ENCODE measurements at places on chromosomes 1 and 21. TPM values are rescaled to one million over a fixed set of nuclear protein-coding genes. Genes with fewer than 3 reads are reported as not detected.

DNA sequence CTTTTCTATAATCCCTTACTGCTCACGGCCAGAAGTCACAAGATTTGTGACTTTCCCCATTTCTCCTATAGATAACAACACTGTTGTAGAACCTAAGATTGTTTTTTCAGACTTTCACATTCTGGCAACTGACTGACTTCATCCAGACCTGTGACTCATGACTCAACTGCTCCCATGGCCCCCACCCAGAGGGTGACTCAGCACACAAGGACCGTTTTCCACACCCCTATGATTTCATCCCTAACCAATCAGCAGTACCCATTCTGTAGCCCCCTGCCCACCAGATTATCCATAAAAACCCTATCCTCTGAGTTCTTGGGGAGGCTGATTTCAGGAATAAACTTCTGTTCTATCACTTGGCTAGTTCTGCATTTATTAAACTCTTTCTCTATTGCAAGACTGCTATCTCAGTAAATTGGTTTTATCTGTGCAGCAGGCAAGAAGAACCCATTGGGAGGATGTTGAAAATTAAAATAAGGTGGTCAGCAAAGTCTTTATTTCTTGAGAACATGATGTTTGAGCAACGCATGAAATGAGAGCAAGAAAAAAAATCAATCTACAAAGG is 79.7 kb downstream of the NGF start:
- DNase-seq = no peak

DNA sequence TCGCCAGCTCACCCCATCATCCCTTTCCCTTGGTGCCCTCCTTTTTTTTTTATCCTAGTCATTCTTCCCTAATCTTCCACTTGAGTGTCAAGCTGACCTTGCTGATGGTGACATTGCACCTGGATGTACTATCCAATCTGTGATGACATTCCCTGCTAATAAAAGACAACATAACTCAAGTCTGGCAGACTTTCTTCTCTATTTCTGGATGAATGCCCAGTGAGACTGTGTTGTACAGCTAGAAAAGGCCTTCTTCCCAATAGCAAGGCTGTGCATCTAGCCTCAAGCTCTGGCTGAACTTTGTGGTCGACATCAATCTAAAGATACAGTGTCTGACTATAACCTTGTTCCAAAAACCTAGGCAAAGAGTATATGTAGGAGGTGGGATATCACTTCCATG is 6.4 kb downstream of the IL24 start:
- no peak for DNase-seq

DNA sequence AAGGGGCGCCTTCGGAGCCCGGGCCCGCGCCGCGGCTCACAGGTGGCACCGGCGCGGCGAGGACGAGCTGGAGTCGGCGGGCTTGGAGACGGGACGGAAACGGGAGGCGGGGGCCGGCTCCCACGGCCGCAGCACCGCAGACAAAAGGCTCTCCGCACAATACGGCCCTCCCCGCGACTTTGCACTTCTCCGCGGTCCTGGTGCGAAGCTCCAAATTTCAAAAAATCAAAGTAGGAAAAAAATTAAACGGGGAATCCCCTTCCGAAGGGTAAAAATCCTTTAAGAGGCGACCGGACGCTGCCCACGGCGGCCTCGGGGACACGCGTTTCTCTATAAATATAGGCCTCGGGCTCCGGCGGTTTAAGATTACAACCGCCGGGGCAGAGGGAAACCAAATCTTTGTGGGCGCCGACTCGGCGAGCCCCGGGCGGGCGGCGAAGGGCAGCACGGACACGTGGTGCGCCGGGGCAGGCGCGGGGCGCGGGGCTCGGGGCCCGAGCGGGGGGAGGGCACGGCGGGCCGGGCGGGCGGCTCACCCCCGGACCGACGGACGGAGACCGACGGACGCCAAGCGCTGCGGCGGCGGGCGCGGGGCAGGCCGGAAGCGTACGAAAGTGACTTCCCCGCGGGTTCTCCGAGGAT is 453 bp downstream of the PABPC4 start:
- DNase-seq = no peak

The IRF6 gene
- 0.34 TPM for polyA plus RNA-seq

DNA sequence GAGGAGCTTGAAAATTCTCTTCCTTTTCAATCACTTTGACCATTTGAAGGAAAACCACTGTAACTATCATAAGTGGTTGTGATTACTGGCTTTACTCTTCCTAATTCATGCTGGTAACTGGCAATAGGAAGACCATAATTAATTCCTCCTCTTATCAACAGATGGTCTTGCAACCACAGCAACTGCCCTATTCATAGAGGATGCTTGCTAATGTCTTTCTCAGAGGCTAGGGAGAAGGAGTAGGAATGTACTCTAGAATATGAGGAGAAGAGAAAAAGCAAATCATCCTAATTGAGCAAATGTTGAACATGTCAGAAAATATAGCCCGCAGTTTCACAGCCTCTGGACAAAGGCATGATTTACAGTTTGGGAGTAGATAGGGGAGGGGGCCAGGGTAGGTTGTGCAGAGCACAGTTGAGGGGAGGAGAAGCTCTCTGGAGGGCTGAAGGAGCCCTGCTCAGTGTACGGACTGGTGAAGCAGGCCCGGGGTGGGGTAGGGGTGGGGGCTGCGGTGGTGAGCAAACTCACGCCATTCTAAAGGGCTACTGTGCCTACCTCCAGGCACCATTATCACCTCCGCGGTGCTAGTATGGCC is 192.9 kb downstream of the PCP4 start:
- no peak for DNase-seq

- no peak for DNase-seq
Observed at GRCh38 chr1:51728611-51729155, 111.8 kb downstream of the OSBPL9 start.

- no peak for DNase-seq
Observed at GRCh38 chr21:42055425-42055824, 15.7 kb upstream of the UMODL1 start.

- DNase-seq = no peak
Observed at GRCh38 chr1:229124116-229124515, 146.8 kb upstream of the RAB4A start.

The KRTAP21-2 gene
- polyA plus RNA-seq = not detected

DNA sequence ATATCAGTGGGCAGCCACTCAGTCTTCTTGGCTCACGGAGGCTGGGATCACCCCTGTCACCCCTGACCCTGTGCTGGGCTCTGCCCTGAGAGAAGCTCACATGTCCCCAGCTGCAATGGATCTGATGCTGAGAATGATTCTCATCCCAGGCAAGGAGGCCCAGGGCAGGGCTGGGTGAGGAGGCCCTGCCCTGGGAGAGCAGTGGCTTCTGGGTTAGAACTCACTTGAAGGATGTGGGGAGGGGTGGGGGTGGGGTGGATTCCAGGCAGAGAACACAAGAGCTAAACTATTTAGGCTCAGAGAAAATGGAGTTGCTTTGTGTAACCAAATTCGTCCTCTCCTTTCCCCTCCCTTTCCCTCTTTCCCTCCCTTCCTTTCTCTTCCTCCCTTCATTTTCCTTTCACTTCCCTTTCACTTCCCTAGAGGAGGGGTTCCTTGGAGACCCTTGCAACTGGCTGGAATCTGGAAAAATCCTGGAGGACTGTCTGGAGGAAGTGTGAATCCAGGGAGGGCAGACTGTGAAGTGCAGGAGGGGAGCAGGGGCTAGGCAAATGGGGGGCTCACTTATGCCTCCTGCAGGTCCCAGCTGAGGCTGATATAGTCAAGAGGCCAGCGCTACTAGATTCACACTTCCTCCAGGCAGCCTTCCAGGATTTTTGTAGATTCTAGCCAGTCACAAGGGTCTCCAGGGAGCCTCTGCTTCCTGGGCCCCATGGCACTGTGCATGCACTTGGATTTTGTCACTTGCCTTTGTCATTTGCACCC is 47.0 kb downstream of the IGSF21 start:
- no peak for DNase-seq

GRCh38 chr1:205588636-205589035 is 43.2 kb downstream of the ELK4 start:
- DNase-seq = no peak

GRCh38 chr1:2643414-2644077 is 10.7 kb upstream of the MMEL1 start:
- DNase-seq = no peak

- no peak for DNase-seq
Observed at GRCh38 chr1:160432371-160432786, 32.0 kb downstream of the VANGL2 start.

GRCh38 chr1:224640587-224640986 is 24.5 kb downstream of the CNIH3 start:
- no peak for DNase-seq

The TAS1R3 gene
- polyA plus RNA-seq = 3.3 TPM

DNA sequence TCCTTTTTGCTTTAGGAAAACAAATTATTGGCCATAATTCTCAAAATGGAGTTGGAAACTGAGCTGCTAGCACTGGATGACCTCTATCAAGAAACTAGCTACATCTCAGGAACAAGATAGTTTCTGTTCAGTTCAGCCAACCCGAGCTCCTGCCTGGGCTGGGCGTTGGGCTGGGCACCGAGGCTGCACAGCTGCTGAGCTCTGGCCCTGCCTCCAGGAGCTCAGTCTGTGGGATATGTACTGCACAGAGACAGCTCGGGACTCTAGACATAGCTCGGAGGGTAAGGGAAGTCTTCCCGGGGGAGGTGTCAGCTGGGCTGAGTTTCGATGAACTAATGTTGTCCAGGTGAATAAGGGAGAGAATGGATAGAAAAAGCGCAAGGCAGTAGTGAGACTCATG is 24.5 kb upstream of the SLC1A7 start:
- no peak for DNase-seq

DNA sequence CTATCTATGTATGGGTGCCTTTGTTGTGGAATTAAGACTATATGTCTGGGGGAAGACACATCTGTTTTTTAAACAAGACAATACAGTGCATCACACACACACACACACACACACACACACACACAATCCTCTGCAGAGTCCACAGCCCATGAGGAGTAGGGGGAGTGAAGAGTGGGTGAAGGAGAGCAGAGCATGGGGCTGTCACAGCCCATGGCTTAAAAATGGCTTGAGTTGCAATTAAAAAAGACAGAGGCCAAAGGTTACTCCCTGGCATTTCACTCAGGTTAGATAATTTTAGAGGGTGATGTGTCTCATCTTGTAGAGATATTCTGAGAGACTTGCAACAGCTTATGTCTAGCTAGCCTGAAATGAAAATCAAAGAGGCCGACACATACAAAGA is 176.5 kb upstream of the PLXNA2 start:
- no peak for DNase-seq

The SMG7 gene
- polyA plus RNA-seq = 32.6 TPM

DNA sequence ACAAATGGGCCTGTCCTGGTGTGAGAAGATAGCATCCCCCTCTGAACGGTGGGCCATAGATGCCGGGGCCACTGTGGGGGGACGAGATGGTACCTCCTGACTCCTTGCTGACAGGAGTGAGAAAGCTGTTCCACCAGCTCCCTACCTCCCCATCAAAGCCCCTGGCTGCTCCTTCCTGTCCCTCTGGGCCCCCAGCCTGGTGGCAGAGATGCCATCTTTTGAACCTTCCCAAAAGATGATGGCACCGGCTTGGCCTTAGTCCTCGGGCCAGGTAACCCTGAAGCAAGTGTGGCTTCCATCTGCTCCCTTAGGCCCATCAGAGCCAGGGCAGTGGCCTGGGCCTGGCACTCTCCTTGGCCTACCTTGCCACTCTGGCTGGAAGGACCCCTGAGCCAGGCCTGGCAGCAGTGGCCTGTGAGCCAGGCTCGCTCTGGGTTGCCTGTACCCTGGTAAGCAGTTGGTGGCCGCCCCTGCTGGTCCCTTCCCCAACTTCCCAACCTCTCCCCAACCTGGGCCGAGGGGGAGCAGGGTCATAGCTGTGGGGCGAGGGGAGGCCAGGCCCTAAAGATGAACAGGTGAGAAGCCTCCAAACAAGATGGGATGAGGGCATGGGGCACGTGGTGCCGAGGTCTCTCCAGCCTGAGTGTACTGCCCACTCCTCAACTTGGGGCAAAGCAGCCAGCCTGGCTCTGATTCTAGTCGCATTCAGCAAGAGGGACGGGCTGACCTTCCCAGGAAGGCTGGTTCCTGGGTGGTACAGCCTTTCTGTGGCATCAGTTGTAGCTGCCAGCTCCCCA is 34.7 kb downstream of the ZBTB17 start:
- no peak for DNase-seq

The LIX1L gene
- polyA plus RNA-seq = 25.5 TPM

The B3GALT5 gene
- polyA plus RNA-seq = 0.22 TPM

DNA sequence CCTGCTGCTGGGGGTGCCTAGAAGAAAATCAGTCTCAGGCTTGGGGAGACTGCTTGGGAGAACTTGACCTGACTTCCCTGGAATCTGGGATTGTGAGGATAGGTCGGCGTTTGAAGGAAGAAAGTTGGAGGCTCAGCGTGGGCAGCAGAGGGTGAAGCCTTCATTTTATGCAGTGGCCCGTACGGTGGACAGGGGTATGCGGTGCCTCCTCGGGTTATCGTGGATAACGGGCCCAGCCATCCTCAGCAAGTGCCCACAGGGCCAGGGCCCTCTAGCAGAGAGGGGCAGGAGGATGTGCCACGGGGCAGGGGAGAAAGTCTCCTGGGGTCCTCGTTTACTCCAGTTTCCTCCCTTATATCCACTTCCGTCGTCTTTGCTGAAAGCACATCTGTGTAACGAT is 34.0 kb downstream of the CHAF1B start:
- no peak for DNase-seq

GRCh38 chr1:83791821-83792437 is 207.0 kb downstream of the TTLL7 start:
- no peak for DNase-seq

The VCAM1 gene
- polyA plus RNA-seq = 8.7 TPM

The ELOA gene
- 27.8 TPM for polyA plus RNA-seq

- DNase-seq = no peak
Observed at GRCh38 chr1:201125800-201126199, 1.2 kb downstream of the ASCL5 start.
